ENCODE measurements at places on chromosomes 5 and 9.

GRCh38 chr9:105658351-105658750 is 3.9 kb upstream of the TAL2 start:
- DNase-seq: no peak

- DNase-seq: no peak
These were observed 126.2 kb upstream of the DMRT1 start for GRCh38 chr9:715300-715699.

- DNase-seq: no peak
These were observed 39.5 kb upstream of the PHF2 start for GRCh38 chr9:93536874-93537273.

GRCh38 chr5:159874263-159874662 is 42.0 kb upstream of the ADRA1B start:
- no peak for DNase-seq

DNA sequence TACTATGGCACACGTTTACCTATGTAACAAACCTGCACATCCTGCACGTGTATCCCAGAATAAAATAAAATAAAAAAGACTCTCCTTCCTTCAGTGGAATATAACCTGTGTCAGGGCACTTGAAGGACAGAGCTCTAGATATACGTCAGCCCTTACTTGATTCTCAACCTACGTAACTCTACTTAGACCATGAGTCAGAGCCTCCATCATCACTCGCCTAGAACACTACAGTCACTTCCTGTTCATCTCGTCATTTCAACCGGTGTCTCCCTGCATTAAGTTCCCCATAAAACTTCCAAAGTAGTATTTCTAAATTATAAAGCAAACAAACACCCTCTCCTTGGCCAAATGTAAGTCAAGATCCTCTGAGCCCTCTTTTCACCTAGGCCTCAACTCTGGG is 243.5 kb upstream of the CCNG1 start:
- DNase-seq: no peak

DNA sequence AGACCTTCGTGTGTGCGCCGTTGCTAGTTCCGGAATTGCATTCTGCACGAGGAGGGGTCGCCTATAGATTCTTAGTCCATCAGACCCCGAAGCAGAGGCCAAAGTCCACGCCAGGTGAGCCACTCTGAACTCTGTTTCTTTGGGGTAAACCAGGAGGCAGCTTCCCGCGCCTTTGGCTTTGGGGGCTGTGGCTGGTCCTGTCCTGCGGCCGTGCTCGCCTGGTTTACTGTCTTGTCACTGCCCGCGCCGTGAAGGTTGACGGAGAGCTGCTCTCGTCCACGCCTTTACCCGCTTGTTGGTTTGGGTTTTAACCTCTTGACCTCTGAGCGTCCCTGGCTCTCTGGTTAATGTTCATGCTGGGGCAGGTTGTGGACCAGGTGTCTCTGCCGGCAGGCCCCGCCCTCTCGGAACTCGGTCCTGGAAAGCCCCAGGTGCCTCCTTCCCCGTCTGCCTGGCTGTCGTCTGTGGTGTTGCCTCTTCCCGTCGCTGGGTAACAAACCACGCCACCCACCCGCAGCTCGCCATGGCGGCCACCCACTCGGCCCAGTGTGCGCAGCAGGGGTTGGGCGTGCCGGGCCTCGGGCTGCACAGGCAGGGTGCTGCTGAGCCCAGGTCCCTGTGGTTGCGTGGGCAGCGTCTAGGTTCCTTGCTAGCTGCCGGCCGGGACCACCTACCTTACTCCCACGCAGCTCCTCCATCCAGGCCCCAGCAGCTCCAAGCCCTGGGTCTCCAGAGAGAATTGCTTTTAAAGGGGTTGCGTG is 44.6 kb upstream of the CACNA1B start:
- DNase-seq: no peak

GRCh38 chr5:34691326-34691725 is 35.2 kb downstream of the RAI14 start:
- no peak for DNase-seq

DNA sequence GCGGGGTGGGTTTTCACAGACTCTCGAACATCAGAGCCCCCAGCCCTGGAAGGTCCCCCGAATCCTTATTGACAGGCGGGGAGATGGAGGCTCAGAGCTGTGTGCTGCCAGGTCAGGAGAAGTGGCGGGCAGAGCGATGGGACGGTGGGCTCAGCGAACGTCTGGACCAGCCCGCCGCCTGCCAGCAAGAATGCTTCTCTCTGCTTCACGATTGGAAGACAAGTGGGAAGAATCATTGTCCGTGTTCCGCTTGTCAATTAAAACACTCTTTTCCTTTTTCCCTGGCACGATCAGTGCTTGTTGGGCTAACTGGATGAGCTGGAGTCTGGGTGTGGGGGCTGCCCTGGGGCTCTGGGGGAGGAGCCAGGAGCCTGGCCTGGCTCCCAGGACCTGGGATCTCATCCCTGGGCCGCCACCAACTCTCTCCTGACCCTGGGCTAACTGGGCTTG is 1.6 kb downstream of the COL5A1 start:
- no peak for DNase-seq

GRCh38 chr5:135839566-135839965 is 5.1 kb downstream of the SLC25A48 start:
- no peak for DNase-seq

GRCh38 chr9:9792144-9792857 is 820.5 kb downstream of the PTPRD start:
- no peak for DNase-seq

- DNase-seq: no peak
These were observed 618.7 kb downstream of the DNAH5 start for GRCh38 chr5:13325765-13326164.

- DNase-seq: no peak
These were observed 7.6 kb downstream of the ARPC5L start for GRCh38 chr9:124869466-124869985.

- DNase-seq: no peak
These were observed 76.6 kb upstream of the MAST4 start for GRCh38 chr5:66519626-66520025.

DNA sequence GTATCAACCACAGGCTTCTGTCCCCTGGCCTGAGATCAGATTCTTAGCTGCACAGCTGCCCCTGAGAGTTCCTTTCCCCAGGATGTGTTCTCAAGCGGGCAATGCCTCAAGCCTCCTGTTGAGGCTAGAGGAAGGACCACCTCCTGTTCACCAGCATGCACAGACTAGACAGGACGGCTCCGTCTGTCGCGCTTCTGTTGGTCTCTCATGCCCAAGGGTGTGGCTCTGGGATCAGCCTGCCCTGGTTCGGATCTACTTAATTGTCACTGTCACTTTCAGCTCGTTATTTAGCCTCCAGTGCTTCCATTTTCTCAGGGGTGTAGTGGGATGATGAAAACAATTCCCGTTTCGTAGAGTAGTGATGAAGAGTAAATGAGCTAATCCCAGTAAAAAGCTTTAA is 103.1 kb downstream of the KCNIP1 start:
- no peak for DNase-seq

GRCh38 chr9:97556721-97557605 is 55.5 kb downstream of the TMOD1 start:
- no peak for DNase-seq

DNA sequence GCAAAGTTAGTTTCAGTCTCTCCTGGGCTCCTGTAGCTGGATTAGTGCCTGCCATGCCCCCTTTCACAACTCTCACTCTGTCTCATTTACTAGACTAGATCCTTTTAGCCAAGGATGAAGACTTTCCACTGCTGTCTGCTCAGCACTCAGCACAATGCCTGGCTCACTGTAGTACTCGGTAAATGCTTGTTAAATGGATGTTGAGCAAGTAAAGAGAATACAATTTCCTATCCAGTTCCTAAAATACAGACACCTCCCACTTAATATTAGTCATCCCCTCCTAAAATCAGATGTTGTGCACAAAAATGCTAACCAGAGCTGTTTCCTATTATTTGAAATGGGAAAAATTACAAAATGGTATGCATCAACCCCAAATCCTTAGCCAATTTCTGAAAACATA is 195.8 kb downstream of the SREK1 start:
- no peak for DNase-seq

- DNase-seq: no peak
These were observed 219.2 kb downstream of the MEF2C start for GRCh38 chr5:88663793-88664216.

DNA sequence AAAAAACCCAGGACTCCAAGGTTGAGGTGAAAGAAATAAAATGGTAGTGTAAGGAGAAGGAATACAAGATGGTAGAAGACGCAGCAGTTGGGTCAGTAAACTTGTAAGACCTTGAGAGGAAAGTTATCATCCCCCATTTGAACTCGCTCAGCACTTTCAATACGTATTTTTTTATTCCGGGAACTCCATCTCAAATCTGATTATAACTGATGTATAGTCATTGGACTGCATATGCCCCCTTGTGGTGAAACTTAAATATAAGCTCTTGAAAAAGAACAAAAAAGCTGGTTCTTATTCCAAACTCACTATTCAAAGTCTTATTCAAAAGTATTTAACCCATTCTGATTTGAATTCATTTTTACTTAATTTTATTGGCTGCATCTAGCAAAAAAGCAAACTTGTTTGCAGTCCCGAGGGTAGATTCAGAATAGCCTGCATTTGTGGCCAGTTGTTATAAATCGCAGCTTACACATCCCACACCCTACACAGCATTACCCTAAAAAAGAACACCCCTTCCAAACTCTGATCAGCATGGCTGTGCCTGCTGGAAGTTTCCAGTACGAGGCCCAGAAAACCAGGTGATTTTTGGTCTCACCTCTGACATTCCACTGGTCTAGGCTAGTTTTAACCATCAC is 118.0 kb downstream of the ESM1 start:
- no peak for DNase-seq

DNA sequence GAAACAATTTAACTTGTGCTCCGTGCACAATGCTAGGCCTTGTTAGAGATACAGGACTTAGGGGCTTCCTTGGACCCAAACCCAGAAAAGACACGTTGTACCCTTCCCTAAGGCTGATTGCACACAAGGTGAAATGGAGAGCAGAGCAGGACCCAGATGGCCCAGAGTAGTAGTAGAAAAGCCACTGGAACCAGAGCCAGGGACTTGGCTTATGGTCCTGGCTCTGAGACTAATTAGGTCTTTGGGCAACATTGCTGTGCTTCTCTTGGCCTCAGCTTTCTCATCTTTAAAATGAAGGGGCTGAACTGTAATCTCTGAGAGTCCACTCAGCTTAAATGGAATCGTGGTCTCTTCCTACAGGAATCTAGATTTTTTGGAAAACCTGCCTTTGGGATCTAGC is 42.3 kb downstream of the EBF1 start:
- no peak for DNase-seq

- no peak for DNase-seq
These were observed 23.8 kb upstream of the CNOT6 start for GRCh38 chr5:180470361-180470760.

DNA sequence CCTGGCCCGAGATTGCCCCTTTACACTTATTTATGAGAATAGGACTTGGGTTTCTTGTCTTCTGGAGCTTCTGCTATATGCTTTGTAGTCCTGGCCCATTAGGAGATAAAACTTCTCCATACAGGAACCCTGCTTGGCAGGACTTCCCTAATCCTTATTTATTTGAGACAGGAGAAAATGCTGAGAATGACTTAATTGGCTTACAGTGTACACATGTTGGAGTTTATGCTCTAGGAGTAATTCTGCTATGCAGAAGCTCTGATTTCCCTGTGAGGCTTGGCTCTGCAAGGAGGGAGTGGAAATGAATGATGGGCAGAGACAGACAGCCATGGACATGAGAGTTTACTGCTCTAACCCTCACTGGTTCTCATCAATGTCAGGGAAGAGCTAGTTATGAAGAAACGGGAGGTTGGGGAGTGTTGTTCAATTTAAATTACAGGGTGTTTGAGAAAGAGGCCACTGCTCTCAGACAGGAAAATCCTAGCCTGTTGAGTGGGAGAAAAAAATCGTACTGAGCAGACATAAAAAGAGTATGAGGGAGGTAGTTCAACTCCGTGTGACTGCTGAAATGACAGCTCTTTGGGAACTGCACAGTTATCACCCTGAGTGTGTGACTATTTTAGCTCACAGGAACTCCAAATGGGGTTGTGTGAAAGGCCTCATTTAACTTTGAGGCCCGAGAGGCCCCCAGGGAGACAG is 37.5 kb downstream of the ACTBL2 start:
- DNase-seq: no peak

GRCh38 chr5:6468104-6468503 is 19.4 kb downstream of the UBE2QL1 start:
- no peak for DNase-seq

- no peak for DNase-seq
These were observed 1.7 kb upstream of the PAX5 start for GRCh38 chr9:37035648-37036370.

GRCh38 chr5:39476843-39477220 is 52.1 kb upstream of the DAB2 start:
- DNase-seq: no peak
